Mesenteric fat pad (tissue), 1 donor: ENCODE measurements at places on chromosomes 2 and 18.

DNA sequence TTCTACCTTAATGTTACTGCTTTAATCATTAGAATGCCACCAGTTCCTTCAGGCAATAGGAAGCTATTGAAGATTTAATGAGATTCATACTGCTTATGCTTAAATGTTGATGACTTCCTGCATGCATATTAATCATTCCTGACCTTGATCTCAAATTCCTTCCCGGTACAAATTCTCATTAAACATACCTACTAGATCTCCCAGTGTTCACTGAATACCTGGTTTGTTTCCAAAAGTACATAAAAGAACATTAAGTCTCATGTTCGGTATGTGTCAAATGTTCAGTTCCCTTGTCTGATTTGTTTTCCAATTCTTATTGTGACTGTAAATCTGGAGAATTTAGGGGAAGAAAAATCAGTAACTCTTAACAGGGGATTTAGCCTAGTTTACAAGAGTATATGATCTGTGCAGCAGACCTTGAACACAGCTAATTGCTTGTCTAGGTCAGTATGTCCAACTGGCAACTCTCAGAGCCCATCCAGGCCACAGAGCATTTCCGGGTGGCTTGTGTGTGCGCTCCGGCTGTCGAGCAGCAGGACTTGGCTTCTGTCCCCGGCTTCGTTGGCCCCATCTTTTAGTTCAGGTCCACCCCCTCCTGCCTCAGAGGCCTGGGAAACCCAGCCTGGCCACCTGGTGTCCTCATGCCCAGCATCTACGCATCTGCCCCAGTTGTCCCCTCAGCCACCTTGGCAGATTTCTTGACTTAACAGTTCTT lies 13.1 kb downstream of the METAP1D start:
- DNase-seq = no peak

- no peak for DNase-seq
Observed at GRCh38 chr2:53476834-53477233, 290.8 kb upstream of the CHAC2 start.

DNA sequence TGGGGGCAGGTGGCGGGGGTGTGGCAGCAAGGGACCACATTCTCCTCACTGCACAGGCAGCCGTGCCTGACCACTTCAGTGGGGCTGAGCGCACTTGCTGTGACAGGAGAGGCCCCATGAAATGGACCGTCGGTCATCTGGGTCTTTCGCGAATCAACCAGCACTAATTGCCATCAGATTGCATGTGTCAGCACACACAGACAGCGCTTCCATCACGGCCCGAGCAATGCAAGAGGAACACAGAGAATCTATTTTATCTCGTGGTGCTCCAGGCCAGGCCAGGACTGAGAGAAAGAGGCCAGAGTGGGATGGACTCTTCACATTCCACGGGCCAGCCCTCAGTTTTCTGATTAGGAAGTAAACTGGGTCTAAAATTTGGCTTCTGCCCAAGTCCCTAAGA lies 87.0 kb downstream of the EIPR1 start:
- peak; percentile 86 for DNase-seq

- no peak for DNase-seq
Observed at GRCh38 chr2:201669865-201670264, 26.6 kb upstream of the TMEM237 start.

GRCh38 chr2:55111570-55112228 lies 61.4 kb upstream of the RTN4 start:
- no peak for DNase-seq

GRCh38 chr2:138516030-138516704 lies 14.6 kb downstream of the SPOPL start:
- no peak for DNase-seq

GRCh38 chr2:18991177-18992168 lies 366.9 kb downstream of the OSR1 start:
- DNase-seq = no peak

DNA sequence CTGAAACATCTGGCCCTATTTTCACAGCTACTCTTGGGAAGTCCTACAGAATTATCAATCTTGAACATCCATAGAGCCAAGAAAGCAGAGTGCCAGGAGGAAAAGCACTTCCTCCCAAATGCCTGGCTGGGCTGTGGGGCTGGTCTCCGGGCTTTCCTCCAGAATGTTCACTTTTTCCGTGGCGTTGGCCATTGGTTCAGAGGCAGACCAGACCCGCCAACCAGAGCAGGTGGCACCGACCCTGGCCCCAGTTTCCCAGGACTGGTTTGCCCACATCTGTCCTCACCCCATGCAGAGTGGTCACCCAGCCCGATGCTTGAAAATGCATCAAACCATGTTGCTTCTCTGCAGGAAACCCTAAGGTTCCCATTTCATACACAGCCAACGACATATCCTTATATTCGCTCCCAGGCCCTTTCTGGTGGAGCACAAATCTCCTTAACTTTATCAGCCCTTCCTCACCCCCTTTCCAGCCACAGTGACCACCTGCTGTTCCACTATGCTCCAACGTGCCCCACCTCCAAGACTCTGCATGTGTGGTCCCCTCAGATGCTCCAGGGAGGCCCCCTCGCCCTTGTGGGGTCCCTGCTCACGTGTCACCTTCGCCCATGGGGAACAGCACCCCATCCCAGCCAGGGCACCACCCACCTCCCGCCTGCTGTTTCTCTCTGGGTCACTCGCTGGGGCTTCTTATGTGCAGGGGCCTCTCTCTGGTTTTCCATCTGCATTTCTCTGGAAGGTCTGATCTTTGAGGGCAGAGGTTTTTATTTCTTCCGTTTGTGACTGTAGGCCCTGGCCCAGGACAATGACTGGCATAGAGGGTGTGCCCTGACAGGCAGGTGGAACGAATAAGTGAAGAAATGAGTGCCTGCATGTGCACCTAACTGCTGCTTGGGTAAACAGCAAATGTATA lies 92.9 kb downstream of the PXDN start:
- peak; percentile 84 for DNase-seq

DNA sequence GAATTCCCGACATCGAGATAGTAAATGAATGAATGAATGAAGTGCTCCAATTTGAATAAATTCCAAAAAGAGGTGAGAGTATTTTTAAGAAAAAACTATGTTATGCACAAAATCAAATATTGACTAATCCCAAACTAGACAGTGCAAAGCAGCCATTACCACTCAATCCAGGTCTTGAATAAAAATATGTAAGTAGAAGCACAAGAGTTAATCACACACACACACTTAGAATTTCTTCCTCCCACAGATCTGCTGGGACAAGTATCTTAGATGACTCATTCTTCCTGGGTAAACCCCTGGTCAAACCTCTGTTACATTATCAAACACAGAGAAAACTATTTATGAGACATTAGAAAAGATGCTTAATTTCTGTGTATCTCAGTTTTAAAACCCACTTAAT lies 102.0 kb downstream of the PLA2R1 start:
- DNase-seq = no peak

- no peak for DNase-seq
Observed at GRCh38 chr2:144493027-144493809, 26.7 kb downstream of the ZEB2 start.

DNA sequence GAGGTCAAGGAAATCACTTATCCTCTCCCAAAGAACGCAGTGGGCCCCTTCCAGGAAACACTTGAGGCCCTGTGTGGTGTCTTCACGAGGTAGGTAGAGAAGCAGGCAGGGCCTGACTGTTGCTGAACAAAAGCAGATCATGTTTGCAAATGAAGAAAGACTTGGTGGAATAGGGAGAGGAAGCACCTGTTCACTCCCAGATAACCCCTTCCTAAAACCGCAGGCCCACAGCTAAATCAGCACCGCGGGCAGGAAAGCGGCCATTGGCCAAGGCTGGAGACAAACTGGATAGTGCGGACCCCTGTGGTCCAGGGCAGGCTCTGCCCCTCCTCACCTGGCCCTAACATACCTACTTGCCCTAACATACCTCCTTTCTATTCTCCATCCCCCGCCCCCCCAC lies 64.9 kb upstream of the KLHL29 start:
- DNase-seq = no peak

GRCh38 chr18:57975805-57976204 lies 68.2 kb upstream of the NEDD4L start:
- DNase-seq = no peak

DNA sequence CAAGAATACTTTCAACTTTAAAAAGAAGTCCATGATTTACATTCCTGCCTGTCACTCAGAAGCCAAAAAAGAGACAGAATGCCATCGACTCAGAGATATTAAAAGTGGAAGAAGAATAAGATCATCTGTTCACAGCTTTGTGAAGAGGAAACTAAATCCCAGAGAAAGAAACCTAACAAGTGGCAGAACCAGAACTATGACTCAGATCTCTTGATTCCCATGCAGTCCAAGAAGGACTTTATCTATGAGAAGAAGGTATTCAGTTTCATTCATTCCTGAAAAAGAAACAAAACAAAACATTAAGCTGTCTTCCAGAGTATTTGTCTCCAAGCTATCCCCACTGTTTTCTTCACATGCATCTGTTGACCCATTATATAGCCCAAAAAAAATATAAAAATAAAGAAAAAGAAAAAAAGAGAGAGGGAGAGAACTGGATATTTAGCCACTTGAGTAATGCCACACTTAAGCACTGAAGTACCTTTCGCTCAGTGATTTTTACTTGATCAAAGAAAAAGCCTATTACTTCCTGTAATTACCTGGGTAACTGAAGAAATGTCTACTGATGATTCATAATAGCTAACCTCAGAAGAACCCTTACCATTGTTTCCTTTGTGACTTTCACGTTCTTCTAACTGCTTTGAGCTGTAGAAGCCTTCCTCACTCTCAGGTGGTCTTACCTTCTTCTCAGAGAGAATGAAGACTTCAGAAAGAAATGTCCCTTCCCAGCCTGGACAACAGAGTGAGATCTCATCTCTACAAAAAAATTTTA lies 17.7 kb upstream of the AKAIN1 start:
- no peak for DNase-seq

DNA sequence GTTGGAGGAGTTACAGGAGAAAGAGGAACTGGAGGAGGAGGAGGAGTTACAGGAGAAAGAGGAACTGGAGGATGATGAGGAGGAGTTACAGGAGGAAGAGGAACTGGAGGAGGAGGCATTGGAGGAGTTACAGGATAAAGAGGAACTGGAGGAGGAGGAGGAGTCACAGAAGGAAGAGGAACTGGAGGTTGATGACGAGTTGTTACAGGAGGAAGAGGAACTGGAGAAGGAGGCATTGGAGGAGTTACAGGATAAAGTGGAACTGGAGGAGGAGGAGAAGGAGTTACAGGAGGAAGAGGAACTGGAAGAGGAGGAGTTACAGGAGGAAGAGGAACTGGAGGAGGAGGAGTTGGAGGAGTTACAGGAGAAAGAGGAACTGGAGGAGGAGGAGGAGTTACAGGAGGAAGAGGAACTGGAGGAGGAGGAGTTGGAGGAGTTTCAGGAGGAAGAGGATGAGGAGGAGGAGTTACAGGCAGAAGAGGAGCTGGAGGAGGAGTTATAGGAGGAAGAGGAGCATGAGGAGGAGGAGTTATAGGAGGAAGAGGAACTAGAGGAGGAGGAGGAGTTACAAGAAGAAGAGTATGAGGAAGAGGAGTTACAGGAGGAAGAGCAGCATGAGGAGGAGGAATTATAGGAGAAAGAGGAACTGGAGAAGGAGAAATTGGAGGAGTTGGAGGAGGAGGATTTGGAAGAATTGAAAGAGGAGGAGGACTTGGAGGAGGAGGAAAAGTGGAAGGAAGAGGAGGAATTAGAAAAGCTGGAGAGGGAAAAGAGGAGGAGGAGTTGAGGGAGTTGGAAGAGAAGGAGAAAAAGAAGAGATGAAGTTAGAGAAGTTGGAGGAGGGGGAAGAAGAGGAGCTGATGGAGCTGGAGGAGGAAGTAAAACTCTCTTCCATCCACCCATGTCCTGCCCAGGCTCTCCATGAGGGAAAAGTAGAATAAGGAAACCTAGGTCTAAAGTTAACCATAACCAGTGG lies 37.2 kb downstream of the CLASP1 start:
- DNase-seq = no peak

DNA sequence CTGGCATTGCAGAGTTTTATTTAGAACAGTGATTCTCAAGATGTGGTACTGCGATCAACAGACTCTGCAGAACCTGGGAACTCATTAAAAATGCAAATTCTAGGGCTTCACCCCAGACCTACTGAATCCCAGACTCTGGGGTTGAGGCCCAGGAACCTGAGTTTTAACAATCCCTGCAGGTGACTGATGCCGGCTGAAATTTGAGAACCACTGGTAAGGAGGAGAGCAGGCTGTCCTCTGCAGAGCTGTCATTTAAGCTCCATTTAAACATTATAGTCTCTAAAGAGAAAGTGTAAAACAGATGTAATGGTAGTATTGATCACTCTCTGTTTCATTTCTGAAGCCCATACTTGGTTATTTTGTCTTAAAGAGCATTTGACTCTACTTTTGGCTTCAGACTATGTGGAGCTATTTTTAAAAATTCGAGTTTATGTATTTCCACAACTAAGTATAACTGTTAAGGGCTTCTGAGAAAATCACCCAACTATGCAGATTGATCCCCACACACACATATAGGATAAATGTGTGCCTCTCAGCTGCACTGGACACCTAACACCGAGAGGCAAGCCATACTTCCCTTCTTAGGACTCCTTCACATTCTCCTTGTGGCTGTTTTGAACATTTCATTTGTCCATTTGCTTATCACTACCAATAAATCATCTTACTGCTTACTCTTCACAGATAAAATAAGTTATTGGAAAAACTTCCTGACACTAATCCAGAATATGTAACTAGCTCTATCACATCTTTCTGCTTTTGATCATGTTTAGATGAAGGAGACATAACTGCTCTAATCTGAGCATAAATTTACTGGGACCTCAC lies 487.5 kb downstream of the DLGAP1 start:
- DNase-seq = no peak

DNA sequence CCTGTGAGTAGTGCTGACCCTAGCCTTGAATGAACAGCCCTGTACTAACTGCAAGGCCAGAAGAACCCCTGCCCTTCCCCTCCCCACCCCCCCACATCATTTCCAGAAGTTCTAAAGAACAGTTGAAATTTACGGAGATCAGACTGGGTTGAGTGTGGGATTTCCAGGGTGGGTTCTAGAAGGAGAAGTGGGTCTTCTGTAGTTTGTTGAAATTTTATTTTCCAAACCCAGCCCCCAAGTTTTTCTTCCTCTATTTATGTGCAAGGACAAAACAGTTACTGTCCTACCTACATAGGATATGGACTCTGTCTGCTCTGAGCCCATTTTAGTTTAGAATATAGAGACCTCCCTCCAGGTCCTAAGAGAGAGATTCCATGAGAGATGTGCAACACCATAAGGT lies 26.3 kb upstream of the CASP10 start:
- DNase-seq = no peak

DNA sequence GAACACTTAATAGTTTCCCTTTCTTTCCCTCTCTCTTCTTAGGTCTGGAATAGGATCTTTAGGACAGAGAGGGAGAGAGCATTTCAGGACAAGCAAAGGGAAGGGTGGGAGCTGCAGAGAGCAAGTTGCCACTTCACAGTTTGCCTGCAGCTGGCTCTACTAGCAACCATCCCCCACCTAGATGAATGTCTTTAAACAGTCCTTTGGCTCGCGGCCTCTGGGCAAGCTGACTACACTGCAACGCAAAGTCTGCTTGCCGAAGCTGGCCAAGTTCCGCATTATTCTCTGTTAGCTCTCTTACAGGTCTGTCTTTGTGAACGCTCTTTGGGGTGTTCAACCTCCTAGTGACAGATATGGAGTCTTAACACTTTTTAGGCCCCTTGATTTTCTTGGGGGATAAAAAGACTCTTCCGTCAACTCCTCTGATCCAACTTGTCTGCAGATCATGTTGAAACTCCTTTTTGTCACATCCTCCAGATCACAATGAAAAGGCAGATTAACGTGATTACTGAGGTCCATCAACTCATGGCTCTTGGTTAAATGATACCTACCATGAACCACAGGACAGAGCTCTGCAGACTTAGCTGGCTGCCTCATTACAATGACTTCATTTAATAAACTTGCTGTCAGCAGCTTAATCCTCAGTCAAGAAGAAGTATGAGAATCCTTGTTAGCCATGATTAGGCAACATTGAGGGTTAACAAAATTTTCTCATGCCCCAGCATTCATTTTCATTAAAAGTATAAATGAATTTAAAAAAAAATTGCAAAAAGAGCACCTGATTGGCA lies 74.6 kb downstream of the SLC4A3 start:
- DNase-seq = no peak
